Mesothelial cell of epicardium (in vitro differentiated cells): ENCODE measurements at places on chromosomes 13 and 19.

- no peaks in the 10 kb centered on the region for H3K36me3 ChIP-seq
- H3K27ac ChIP-seq: no peak overlapping the region
- peak overlapping the region; percentile 34 for H3K4me3 ChIP-seq
- peaks cover 66% of the 10 kb centered on the region for H3K27me3 ChIP-seq
- peaks cover 6% of the 10 kb centered on the region for H3K4me1 ChIP-seq
These were observed 6.4 kb upstream of the PDE4C start for GRCh38 chr19:18232540-18233223.

DNA sequence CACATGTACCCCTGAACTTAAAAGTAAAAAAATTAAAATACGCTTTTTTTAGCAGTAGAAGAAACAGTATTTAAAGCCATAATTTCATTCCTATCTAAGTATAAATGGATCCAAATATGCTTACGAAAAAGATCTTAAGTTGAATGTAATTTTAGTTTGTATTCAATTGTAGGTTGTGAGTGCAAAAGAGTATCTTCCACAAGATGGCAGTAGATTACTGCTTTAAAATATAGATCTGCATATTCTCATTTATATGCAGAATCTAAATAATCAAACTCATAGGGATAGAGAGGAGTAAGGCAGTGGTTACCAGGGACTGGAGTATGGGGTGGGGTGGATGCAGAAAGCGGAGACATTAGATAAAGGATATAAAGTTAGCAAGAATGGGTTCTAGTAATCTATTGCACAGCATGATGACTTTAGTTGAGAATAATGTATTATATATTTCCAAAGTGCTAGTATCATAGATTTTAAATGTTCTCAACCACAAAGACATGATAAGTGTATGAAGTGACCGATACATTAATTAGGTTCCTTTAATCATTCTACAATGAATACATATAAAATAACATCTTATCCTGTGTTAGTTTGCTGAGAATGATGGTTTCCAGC, 14.2 kb downstream of the OR7A17 start:
- no peaks in the 10 kb centered on the region for H3K27me3 ChIP-seq
- no peaks in the 10 kb centered on the region for H3K36me3 ChIP-seq
- no peak for DNase-seq
- H3K4me1 ChIP-seq: no peaks in the 10 kb centered on the region
- H3K4me3 ChIP-seq: no peak overlapping the region
- no peak overlapping the region for H3K27ac ChIP-seq

- peaks cover 3% of the 10 kb centered on the region for H3K4me1 ChIP-seq
- no peak for DNase-seq
- no peaks in the 10 kb centered on the region for H3K36me3 ChIP-seq
- no peak overlapping the region for H3K4me3 ChIP-seq
These were observed 77.3 kb upstream of the SLAIN1 start for GRCh38 chr13:77620138-77620537.

DNA sequence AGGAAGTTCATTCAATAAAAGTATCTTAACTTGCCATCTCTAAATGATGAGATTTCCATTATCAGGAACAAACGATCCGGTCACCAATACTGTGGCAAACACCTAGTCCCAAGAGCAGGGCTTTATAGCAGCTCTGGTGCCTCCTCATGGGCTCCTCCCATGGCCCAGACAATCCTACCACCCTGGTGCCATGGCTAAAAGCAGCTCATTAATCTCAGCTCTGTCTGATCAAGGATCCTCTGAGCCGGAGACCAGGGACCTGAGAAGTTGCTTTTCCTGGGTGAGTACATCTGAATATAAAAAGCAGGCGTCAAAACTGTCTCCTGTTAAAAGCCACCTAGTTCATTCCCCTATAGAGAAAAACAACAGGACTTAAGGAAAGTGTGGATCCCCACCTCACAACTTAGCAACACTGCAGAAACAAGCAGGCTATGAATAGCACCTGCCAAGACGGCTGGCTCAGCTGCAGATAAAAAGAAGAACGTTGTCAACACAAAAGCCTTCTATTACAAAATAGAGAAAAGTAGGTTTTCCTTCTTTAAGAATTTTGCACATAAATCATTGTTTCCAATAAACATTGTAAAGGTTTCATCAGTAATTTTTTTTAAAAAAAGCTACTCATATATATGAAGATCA, 30.3 kb downstream of the TSHZ3 start:
- peaks cover 43% of the 10 kb centered on the region for H3K4me1 ChIP-seq
- H3K4me3 ChIP-seq: no peak overlapping the region
- no peak for DNase-seq
- no peaks in the 10 kb centered on the region for H3K27me3 ChIP-seq
- H3K36me3 ChIP-seq: peaks cover 23% of the 10 kb centered on the region
- H3K27ac ChIP-seq: peak overlapping the region; percentile 14

DNA sequence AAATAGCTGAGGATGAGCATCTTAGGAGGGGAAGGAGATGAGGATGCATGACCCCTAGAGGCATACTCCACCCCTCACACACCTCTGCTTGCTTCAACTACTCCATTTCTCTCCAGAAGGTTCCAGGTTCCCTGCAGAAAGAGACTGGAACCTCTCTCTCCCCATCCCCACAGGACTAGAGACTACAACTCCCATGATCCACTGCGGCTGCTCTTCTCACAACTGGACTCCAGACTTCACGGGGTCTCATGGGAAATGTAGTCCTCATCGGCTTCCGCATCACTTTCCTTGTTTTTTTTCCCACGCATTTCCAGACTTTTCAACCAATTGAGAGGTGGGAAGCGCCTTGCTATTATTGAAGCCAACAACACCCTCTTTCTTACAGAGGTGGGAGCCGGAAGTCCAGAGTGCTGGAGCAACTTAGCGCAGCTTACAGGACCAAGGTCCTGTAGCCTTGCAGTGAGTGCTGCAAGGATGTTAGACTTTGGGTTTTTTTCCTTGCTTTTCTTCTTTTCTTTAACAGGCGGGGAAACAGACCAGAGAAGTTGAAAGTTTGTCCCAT, 13.9 kb upstream of the CACNG6 start:
- no peaks in the 10 kb centered on the region for H3K36me3 ChIP-seq
- peaks cover 52% of the 10 kb centered on the region for H3K27me3 ChIP-seq
- peak; percentile 69 for DNase-seq
- peak overlapping the region; percentile 77 for H3K4me3 ChIP-seq

- no peak for DNase-seq
- H3K4me3 ChIP-seq: no peak overlapping the region
- peaks cover 47% of the 10 kb centered on the region for H3K36me3 ChIP-seq
These were observed 21.9 kb downstream of the CCL25 start for GRCh38 chr19:8074501-8074900.

- H3K27me3 ChIP-seq: peaks cover 1% of the 10 kb centered on the region
- H3K4me1 ChIP-seq: peaks cover 15% of the 10 kb centered on the region
- no peaks in the 10 kb centered on the region for H3K36me3 ChIP-seq
- DNase-seq: no peak
- H3K4me3 ChIP-seq: no peak overlapping the region
- H3K27ac ChIP-seq: no peak overlapping the region
These were observed 796.7 kb upstream of the ARGLU1 start for GRCh38 chr13:107364658-107365057.
